Neuronal stem cell (in vitro differentiated cells): ENCODE measurements at places on chromosomes 4 and X.

DNA sequence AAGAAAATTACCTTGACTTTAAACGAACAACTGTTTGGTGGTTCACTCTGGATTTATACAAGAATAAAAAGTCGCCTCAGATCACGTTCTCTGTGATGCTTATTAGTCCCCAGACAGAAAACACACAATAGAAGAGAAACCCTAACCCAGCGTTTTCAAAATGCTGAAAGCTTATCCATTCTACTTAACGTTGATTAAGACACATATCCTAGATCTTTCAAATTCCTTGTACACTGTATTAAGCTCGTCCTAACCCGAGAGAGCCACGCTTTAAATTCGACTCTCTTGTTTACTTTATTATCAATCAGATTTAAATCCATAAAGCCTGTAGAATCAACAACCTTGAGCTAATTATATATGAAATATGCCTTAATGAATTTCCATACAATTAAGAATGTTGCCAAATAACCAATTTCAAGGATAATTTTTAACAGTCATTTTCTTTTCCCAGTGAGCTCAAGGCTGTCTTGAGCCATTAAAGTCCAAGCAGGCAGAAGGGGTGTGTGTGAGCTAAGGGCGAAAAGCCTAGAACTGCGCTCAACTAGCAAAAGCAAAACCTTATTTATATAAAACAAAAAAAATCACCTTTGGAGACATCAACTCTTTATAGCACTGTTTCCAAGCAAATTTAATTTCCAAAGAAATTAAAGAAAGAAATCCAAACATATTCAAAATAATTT, 981 bp upstream of the PITX2 start:
- no peak for DNase-seq

- no peak for DNase-seq
Observed at GRCh38 chr4:141124224-141124623, 9.0 kb downstream of the RNF150 start.

DNA sequence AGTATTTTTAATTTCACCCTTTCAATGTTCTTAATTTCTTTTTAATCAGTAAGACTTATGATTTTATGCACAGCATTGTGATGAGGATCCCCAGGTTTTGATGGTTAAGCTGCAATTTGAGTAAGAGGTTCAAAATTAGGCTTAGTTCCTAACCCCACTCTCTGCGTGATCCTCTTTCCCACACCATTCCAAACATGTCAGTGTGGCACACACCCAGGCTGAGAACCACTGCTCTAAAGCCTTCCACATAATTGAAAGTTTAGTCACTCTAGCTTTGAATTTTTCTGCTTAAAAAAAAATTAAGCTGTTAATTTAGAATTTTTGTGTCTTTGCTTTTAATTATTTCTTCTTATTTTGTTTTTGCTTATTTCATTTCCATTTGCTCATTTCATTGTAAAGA, 68.8 kb upstream of the SLC7A11 start:
- DNase-seq, result no peak

- DNase-seq, result peak; percentile 85
Observed at GRCh38 chr4:123418351-123418931, 21.8 kb downstream of the SPRY1 start.
